ENCODE measurements at places on chromosomes 12 and 14. TPM values are rescaled to one million over a fixed set of nuclear protein-coding genes. Genes with fewer than 3 reads are reported as not detected.

PTPRO gene
- 2.2 TPM for total RNA-seq

MANSC4 gene
- total RNA-seq, result not detected

PPP1R1A gene
- not detected for total RNA-seq

TPH2 gene
- total RNA-seq, result not detected

CELA1 gene
- not detected for total RNA-seq

SPATS2 gene
- 29.9 TPM for total RNA-seq

C1S gene
- total RNA-seq, result 339 TPM

Measured in smooth muscle cell of the pulmonary artery (primary cell).